ENCODE measurements at places on chromosomes 5 and 9.

DNA sequence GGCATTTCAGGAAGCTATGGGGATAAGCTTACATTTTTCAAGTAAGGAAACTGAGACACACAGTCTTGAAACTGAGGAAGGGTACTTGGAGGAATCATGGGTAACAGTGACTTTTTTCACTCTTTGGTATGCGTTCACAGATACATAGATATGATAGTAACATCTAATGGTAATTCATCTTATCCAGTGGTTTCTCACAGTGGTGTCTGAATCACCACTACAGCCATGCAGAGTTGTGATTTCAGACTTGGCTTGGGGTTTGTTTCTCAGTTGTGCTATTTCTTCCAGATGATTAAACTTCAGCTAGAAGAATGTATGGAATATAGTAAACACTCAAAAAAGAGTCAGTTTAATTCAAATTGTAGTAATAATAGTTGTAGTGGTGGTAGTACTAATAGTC lies 239.1 kb upstream of the NUDT12 start:
- no peak for DNase-seq

- no peak for DNase-seq
Measured at GRCh38 chr5:91937121-91937520, 554.0 kb upstream of the ARRDC3 start.

- no peak for DNase-seq
Measured at GRCh38 chr5:159174511-159175168, 34.7 kb downstream of the RNF145 start.

DNA sequence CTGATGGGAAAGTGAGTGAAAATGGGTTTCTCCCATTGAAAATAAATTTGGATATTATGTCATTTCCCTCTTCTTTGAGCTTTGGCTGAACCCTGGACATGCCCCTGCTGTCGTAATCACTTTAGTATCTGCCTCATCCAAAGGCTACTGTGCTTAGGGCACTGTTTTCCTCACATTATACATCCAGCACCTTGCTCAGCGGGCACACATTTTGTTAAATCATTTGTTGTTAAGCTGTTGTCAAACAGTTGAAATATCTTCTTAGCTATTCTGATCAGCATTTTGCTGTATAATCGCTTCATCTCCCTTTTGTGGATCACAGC lies 352.7 kb upstream of the CD180 start:
- no peak for DNase-seq

DNA sequence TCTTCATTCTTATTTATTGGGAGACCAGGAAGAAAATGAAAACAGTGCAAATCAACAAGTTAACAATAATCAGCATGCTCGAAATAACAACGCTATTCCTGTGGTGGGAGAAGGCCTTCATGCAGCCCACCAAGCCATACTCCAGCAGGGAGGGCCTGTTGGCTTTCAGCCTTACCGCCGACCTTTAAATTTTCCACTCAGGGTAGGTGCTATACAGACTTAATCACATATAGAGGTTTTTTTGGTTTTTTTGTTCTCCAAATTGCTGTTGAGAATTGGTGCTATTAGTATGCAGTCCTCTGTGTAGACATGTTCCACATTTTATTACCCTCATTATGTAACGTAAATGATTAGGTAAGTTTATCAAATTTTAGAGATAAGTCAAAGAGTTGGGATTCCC lies 30.3 kb upstream of the ROPN1L start:
- DNase-seq, result no peak

- no peak for DNase-seq
Measured at GRCh38 chr5:156329171-156329611, 2.2 kb downstream of the SGCD start.

GRCh38 chr5:172730981-172731679 lies 39.9 kb downstream of the DUSP1 start:
- DNase-seq, result no peak

DNA sequence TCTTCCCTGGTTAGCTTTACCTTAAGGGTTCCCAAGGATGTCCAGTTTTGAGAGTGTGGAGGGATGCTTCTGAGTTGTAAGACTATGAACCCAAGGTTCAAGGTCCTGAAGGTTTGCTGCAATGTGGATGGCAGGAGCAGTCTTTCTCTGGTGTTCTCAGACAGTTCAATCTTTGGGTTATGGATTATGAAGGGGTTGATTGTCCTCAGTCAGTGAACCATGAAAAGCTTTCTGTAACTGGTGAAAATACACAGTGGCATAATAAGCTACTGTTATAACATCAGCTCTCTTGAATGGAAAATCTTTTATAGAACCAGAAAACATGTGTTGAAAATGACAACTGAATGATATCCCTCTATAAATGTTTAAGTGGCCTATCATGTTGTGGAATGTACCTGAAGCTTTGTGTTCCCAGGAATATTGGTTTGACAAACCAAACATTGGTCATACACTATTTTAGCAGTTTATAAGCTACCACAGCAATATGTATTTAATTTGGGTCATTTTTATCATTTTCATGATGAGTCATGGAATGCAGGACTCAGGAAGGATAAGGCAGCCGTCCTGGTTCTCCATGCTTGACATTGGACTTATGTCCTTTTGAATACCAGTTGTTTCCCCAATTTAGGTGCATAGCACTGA lies 1041.8 kb upstream of the ARRDC3 start:
- no peak for DNase-seq

DNA sequence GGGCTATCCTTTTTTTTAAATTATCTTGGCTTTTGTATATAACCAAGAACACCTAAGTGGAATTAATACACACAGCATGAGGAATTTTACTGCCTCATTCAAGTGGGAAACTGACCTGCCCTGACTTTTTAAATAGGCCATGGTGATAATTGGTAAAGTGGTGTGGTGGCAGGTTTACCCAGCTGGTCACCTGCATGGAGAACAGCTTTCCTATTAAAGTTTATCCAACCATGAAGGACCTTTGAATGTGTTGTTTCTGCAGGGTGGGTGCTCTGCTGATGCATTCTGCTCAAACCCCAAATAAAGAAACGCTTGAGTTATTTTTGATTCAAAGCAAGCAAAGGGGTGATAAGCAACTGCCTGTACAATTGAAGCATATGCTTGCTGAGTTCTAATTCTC lies 261.0 kb upstream of the GRIN3A start:
- no peak for DNase-seq

- no peak for DNase-seq
Measured at GRCh38 chr5:37055383-37055990, 178.9 kb downstream of the NIPBL start.

DNA sequence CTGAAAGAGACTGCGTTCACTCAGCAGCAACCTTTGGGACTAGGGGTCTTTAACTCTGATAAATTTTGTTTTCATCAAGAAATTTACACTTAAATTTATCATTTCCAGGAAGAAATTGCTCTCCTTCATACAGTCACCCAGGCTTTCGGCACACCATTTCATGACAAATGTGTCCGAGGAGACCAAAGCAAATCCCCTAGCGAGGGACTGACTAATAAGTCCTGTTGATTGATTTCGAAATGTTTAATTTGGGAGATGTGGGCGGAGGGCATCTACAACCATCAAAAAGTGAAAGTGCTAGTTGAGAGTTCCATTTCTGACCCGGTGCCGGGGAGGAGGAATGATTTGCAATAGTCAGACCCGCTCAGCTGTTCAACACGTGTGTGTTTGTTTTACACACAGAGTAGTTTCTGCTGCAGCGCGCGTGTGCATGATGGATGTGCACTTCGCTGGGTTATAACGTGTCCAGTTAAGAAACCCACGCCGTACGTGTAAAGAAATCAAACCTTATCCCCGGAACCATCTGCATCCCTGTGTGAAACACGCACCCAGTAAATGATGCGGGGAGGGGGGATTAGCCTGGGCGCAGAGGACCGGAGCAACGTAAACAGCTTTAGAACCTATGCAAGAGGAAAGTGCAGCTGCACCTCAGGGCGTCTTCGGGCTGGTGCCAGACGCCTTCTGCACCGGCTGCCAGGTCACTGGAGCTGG lies 845 bp upstream of the NR4A3 start:
- peak; percentile 48 for DNase-seq

DNA sequence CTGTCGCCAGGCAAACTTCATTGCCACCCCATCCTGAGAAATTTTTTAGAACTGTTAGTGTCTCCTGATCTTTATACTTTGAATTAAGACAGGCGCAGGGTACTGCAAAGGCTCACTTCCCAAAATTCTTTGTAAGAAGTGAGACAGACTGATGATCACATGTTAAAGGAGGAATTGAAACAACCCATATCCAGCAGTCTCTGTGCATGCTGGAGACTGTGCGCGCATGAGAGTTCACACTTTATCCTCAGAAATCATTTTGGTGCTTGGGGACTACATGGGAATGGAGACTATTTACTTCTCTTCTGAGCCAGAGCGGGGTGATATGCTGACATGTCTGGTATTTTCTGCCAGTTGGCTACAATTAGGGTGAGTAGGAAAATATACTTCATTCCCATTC lies 91.2 kb downstream of the ZNF474 start:
- DNase-seq, result no peak

GRCh38 chr5:54013556-54014194 lies 296.7 kb downstream of the ARL15 start:
- DNase-seq, result peak; percentile 13

DNA sequence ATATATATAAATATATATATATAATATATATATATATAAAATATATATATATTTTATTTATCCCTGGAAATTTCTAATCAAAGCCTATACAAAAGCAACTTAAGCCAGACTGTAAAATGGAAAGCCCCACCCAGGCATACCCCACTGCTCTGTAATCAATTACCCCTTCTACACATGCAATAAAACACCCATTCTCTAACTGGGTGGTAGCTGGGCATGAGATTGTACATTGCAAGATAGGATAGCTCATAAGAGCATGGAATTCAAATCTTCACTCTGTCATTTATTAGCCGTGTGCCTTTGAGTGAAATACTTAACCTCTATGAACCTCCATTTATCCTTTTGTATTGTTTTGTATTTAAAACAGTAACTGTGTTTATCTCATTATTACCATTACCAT lies 405.3 kb upstream of the SLC30A5 start:
- DNase-seq, result no peak

GRCh38 chr9:132242621-132243155 lies 80.8 kb downstream of the NTNG2 start:
- no peak for DNase-seq

DNA sequence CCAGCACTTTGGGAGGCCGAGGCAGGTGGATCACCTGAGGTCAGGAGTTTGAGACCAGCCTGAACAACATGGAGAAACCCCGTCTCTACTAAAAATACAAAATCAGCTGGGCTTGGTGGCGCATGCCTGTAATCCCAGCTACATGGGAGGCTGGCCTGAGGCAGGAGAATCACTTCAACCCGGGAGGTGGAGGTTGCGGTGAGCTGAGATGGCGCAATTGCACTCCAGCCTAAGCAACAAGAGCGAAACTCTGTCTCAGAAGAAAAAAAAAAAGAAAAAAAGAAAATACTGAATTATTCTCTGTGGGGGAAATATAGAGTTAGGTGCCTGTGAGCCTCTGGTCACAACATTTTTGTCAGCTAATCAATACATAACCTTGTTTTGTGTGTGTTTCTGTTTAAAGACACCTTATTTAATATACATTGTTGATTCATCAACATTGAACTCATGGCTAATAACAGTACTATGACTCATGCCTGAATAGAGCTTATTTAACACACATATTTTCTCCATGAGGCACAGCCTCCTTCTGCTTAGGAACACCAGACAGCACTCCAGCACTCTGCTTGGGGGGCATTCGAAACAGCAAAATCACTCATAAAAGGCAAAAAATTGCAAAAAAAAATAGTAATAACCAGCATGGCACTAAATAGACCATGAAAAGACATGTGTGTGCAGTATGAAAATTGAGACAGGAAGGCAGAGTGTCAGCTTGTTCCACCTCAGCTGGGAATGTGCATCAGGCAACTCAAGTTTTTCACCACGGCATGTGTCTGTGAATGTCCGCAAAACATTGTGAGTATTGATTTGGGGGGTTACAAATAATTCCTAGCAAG lies at the start of gene IL31RA:
Gene IL31RA (plus strand): TSS at position 519 of the 836 bp plus-strand sequence. CDS start 214 bp downstream, at position 733.
- no peak for DNase-seq
